Hematopoietic multipotent progenitor cell treated with erythropoietin and hydrocortisone succinate and interleukin-3 and kit ligand, for 6 days (in vitro differentiated cells): ENCODE measurements at places on chromosomes 11 and 22.
A peak's percentile ranks its signal among the peaks of the same experiment; 100 is the strongest.

DNA sequence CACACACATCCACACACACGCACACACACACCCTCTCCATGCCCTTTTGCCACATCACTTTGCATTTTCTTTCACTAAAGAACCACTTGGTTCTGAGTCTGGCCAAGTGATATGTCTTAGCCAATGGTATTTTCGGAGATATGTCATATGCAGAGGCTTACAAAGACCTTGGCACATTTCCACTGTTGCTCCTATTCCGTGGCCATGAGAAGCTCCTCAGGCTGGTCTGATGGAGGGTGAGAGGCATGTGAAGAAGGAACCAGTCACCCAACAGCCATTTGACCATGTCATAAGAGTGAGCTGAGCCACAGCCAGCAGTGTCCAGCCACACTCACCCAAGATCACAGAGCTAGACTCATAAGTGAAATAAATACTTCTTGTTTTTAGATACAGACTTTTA lies 212.6 kb upstream of the NAV2 start:
- no peak for DNase-seq

- DNase-seq: no peak
Observed at GRCh38 chr11:108289699-108290098, 66.8 kb downstream of the ATM start.

GRCh38 chr11:15258433-15259165 lies 143.9 kb downstream of the INSC start:
- no peak for DNase-seq

- peak; percentile 90 for DNase-seq
Observed at GRCh38 chr11:124758355-124759265, 3.5 kb downstream of the ESAM start.

DNA sequence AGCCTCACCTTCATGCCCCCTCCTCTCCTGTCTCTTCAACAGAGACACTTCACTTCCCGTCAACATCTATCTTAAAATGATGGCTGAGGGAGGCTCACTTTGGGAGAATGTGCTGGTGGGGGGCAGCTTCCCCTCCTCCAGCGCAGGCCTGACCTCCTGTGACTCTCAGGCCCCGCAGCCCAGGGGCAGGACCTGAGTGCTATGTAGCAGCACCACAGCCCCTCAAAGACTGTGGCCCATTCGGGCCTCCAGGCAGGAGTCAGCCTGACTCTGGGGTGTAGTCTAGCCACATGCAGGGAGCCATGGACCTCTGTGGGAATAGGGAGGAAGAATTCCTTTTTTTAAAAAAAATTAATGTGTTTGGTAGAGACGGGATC lies 43.7 kb downstream of the DKK3 start:
- no peak for DNase-seq

GRCh38 chr11:26580929-26581328 lies 8.9 kb upstream of the MUC15 start:
- no peak for DNase-seq

- no peak for DNase-seq
Observed at GRCh38 chr11:59676205-59676604, 7.4 kb upstream of the PATL1 start.

DNA sequence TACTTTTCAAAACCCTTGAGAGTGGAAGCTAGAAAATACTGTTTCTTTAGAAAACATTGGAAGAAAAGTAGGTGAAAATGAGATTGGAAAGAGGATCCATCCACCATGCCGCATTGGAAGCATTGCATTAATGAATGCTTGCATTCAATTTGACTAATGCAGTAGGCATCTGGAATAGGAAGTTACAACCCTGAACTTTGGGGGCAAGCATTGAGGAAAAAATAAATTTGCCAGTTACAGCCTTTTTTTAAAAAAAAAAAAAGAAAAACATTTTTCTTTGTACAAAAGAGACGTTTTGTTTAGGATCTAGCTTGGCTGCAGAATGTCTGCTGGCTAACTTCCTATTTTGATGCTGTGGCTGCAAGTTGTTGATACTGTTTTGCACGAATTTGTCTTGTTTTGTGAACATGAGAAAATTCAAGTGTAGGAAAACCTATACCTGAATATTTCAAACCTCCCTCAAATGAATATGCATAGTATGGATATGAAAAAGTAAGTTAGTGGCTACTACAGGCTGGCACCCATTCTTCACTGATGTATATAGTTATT lies 28.1 kb downstream of the RTN3 start:
- DNase-seq: peak; percentile 24

- DNase-seq: peak; percentile 47
Observed at GRCh38 chr11:606245-606644, 9.5 kb downstream of the IRF7 start.
